ENCODE measurements at places on chromosomes 7 and 10. TPM values are rescaled to one million over a fixed set of nuclear protein-coding genes. Genes with fewer than 3 reads are reported as not detected.

GPR141 gene
- not detected for total RNA-seq

FGFBP3 gene
- 1.2 TPM for total RNA-seq

HABP2 gene
- total RNA-seq, result 0.15 TPM

RTKN2 gene
- total RNA-seq, result not detected

MACC1 gene
- 1.0 TPM for total RNA-seq

TACC2 gene
- total RNA-seq, result 11.5 TPM

ATP5F1C gene
- 126 TPM for total RNA-seq

AKR1C1 gene
- 35.4 TPM for total RNA-seq

EBLN1 gene
- 0.21 TPM for total RNA-seq

GRCh38 chr7:13105209-13105608 is 417.8 kb downstream of the ARL4A start:
- DNase-seq, result no peak

GRCh38 chr7:73827567-73828106 is 3.2 kb upstream of the CLDN4 start:
- DNase-seq, result peak; percentile 51

DNA sequence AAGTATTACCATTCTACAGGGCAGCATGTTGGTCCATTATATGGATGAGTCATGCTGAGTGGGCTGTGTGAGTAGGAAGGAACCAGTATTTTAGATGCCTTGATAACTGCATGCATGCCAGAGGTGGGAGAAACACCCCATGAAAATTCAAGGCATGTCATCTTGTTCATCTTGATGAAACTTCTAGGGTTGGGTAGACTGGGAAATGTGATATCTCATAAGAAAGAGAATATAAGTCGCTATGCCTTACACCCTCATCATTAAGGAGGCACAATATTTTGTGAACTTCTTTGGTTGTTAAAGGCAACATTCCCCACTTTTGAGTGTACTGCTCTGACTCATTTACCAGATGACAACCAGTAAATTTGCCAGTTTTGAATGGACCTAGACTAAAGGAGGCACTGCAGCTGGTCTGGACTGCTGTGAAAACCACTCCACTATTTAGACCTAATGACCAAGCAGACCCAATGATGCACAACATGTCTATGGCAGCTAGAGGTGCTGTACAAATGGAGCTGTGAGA is 48.0 kb downstream of the ZNF365 start:
- no peak for DNase-seq

- DNase-seq, result no peak
These were observed 594 bp upstream of the RP9 start for GRCh38 chr7:33109758-33110238.

- DNase-seq, result no peak
These were observed 2.1 kb upstream of the CREM start for GRCh38 chr10:35124540-35124939.

- no peak for DNase-seq
These were observed 710 bp upstream of the C10orf105 start for GRCh38 chr10:71720288-71720687.

- DNase-seq, result no peak
These were observed 16.5 kb upstream of the GPR37 start for GRCh38 chr7:124781907-124782734.

DNA sequence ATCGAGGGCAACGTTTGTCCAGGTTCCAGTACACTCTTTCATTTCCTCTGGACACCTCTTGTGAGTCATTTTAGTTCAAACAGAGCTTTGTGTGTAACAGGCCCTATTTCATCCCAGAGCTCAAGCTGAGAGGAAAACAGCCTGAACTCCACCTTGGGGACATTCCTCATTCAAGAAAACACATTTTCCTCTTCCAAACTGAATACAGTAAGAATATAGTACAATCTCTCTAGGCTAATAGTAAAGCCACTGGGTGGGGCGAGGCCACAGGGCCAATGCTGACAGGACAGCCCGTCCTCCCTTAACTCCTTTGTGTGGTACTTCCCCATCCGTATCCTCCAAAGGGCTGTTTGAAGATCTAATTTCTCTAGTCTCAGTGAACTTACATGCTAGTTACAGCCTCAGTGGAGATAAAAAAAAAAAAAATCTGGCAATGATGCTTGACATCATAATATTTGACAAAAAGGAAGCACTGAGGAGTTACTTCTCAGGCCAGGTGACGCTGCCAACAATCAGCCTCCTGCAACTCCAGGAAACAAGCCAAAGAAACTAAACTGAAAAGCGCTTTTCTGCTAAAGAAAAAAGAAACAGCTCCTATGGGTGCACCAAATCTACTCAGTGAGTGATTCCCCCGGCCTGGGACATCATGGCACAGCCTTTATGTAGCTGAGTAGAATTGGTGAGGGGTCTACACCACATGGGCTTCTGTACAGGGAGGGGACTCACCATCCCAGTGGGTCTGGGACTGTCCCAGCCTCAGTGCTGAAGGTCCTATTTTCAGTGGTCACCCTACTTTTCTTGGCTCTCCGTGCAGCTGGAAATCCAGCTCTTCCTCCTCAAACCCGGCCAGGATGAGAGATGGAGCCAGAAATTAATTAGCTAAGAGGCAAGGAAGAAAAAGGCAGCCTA is 238.2 kb upstream of the NEBL start:
- DNase-seq, result no peak

DNA sequence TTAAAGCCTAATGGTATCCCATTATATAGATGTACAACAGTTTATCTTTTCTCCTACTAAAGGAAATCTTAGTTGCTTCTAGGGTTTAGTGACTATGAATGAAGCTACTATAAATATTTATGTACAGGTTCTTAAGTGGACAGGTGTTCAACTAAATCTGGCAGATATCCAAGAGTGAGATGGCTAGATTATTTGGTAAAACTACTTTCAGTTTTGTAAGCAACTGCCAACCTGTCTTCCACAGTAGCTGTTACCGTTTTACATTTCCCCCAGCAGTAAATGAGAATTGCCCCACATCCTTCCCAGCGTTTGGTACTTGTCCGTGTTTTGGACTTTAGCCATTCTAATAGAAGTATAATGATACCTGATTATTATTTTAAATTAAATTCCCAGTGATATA is 144.9 kb upstream of the MAGI2 start:
- no peak for DNase-seq

GRCh38 chr10:96448021-96448457 is 65.7 kb downstream of the TLL2 start:
- DNase-seq, result no peak

DNA sequence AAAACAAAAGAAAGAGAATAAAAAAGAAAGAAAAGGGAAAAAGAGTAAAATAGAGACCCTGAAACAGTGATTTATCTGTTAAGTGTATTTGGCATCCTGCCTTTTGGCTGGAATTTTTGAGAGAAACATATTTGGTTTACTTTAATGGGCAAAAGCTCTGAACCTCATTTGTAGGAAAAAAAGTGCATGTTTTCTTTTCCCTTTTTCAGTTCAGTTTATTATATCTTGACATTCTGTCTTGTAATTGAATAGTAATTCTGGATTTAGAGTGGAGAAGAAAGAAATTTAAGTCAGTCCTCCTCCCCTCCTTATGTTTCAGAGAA is 69.5 kb downstream of the ARID5B start:
- DNase-seq, result no peak

DNA sequence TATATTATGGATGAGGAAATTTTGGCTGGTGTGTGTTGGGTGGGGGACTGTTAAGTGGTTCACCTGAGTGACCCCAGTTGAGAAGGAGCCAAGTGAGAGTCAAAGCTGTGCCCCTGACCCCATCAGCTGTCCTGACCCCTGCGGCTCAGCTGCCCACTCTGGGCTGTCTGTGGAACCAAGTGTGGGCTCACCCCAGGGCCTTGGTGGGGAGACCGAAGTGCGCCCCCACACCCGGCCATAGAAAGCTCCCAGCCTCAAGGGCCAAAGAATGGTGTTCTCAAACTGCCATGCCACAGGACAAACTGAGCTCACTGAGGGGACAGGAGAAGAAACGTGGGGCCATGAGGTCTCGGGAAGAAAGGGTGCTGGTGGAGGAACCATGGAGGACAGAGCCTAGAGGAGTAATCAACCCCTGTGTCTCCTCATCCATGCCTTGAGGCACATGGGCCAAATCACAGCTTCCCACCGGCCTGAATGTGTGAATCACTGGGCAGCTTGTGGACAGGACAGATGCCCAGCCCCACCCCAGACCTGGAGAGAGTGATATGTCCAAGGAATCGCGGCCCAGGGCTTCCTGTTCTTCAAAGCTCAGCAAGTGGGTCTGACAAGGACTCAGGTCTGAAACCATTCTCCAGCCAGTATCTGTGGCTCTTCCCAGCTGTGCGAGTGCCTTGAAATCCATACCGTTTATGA is 86.2 kb upstream of the CACUL1 start:
- no peak for DNase-seq

GRCh38 chr7:29102558-29103151 is 43.7 kb downstream of the CPVL start:
- peak; percentile 78 for DNase-seq

GRCh38 chr10:125768219-125768855 is 7.3 kb downstream of the MMP21 start:
- no peak for DNase-seq

- no peak for DNase-seq
These were observed 17.1 kb downstream of the PLXDC2 start for GRCh38 chr10:19833170-19833824.

DNA sequence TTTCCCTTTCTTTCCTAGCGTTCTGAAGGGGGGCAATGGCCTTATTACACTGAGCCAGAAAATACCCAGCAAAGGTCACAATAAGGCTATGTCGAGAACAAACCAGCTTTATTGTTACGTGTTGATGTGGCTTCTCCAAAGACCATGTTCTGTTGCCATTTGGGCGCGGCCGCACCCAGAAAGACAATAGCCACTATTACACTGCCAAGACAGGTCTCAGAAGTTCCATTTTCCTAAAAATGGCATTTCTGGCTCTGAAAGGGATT is 77.8 kb downstream of the PROSER2 start:
- DNase-seq, result no peak

DNA sequence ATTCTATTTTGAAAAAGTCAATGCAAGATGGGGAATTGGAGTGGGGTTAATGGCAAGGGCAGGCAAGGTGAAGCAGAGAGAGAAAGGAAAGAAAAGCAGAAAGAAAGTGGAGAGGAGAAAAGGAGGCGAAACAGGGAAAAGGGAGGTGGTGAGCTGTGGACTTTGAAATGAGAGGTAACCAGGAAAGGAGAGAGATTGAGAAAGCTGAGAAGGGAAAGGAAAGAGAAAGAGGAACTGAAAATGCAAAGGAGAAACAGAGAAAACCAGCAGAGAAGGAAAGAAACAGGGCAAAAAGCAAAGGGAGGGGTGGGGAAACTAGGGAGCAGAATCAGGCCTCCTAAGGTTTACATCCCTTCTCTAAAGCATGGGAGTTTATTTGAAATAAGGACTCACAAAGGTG is 72.5 kb upstream of the TPK1 start:
- DNase-seq, result no peak

- DNase-seq, result no peak
These were observed 3.7 kb downstream of the NPC1L1 start for GRCh38 chr7:44537442-44537841.

DNA sequence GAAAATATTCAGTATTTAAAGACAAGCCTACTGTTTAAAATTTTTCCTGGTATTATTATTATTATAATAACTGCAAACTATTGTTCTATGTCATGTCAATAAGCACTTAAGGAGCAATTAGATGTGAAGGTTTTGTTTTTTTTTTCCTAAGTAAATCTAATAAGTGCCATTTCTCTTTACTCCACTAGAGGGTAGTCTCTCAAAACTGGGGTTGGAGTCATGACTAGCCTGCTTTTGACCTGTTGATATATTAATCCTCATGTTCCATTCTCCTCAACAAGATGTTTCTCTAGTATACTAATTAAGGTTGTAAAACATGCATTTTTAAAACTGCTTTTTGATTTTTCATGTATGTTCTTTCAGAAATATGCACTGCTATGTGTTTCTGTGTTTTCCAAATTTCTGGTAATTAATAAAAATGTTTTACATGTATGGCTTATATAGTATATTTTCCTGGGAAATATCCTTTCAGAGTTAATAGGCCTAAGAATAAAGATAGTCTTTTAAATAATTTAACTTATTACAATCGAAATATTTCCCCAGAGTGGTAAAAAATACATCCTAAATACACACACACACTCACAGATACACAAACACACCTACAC is 1.0 kb upstream of the LRRN3 start:
- no peak for DNase-seq

GRCh38 chr10:71434760-71435394 is 38.2 kb downstream of the CDH23 start:
- no peak for DNase-seq

DNA sequence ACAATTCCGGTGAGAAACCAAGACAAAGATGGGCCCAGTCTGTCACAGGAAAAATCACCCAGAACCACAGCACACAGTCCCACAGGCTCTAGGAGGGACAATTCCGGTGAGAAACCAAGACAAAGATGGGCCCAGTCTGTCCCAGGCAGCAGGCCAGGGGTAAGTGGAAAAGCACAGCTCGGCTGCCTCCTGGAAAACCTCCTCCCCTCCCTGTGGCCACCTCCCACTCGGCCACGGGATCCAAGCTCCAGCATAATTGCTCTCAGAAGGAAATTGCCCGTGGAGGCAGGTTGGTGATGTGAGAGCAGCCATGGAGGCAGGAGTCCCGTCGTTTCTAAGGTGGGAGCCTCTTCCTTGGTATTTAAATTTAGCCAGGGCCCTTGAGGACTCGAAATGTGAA is 95.7 kb downstream of the PLXNA4 start:
- DNase-seq, result peak; percentile 70

GRCh38 chr10:131731780-131732630 is 168.8 kb upstream of the PPP2R2D start:
- no peak for DNase-seq

GRCh38 chr10:73509695-73510094 is 13.9 kb upstream of the PPP3CB start:
- DNase-seq, result no peak

Data from uterus (tissue), 4 donors.